ENCODE measurements at places on chromosomes 6 and 20.

DNA sequence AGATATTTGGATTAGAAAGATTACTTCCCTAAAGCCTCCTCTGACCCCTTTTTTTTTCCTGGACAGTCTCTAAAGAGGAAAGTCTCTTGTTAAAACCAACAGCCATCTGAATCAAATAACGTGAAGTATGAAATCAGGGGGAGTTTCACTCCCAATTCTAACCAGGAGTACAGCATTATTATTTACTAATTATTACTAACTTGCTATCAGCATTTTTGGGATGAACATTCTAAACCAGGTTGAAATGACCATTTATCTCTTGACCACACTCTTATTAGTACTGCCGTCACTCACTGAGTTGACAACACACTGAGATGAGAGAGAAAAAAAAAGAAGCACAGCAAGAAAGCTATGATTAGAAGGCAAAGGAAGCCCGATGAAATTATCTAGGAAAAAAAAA, 114.4 kb upstream of the BCLAF1 start:
- DNase-seq = no peak

DNA sequence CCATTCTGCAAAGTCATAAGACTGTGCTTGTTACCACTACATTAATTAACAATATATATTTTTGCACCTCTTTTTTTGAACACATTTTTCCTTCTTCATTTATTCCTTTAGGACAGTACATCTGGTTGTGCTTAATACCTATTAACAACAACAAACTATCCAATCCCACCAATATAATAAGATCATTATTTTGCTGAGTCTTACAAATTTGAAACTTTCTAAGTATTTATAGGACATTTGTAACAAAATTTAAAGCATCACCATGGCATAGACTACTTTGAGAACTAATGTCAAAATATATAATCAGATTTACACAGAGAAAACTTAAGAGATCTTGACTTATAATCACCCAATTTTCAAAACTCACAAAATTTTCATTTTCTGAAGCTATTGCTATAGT, 47.9 kb downstream of the FILIP1 start:
- no peak for DNase-seq

- DNase-seq = no peak
These were observed 135.8 kb downstream of the PXDC1 start for GRCh38 chr6:3615391-3616380.

DNA sequence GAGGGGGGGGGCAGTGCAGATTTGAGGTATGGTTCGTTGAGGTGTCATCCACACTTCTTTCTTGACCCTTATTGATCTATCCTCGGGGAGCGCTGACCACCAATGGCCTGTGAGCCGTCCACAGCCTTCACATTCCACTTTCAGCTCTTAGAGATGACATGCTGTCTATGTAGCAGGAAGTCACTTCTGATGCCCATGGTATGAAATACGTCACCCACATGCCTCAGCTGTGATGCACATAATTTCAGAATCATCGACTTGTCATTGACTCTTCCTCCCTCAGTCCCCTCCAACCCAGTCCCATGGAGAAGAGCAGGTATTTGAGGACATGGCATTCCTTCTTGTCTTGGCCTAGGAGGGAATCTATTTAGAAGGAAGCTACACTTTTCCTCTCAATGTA, 4.7 kb upstream of the ADGRF5 start:
- DNase-seq = no peak

- DNase-seq = no peak
These were observed 572.6 kb upstream of the SYNCRIP start for GRCh38 chr6:86215323-86215722.

DNA sequence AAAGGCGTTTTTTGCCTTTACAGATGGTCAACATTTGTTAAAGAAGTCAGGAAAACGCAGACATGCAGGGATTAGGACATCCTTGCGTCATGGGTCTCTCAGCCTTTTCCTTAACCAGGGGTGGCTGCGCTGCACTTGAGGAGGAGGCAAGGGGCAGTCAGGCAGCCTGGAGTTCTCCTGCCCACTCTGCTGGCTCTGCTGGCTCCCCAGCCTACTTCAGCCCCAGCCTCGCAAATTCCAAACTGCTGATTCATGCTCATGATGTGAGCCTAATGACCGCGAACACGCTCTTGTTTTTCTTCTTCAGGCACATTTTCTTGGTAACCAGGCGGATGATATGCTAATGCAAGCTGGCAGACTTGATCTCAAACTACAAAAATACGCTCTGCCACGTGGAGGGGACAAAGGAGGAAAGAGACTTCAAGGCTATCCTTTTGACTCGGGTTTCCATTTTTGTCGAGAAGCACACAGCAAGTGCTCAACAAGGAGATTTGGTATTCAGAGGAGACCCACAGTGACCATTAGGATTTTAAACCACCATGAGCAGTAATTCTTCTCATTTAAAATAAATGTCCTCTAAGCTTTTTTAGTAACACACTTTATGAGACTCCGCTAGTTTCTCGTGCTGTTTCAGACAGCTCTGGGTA, 290.3 kb upstream of the STXBP5 start:
- no peak for DNase-seq

GRCh38 chr20:33650111-33650752, 11.9 kb upstream of the C20orf144 start:
- DNase-seq = no peak

GRCh38 chr6:143822584-143823024, 20.5 kb upstream of the LTV1 start:
- DNase-seq = no peak

DNA sequence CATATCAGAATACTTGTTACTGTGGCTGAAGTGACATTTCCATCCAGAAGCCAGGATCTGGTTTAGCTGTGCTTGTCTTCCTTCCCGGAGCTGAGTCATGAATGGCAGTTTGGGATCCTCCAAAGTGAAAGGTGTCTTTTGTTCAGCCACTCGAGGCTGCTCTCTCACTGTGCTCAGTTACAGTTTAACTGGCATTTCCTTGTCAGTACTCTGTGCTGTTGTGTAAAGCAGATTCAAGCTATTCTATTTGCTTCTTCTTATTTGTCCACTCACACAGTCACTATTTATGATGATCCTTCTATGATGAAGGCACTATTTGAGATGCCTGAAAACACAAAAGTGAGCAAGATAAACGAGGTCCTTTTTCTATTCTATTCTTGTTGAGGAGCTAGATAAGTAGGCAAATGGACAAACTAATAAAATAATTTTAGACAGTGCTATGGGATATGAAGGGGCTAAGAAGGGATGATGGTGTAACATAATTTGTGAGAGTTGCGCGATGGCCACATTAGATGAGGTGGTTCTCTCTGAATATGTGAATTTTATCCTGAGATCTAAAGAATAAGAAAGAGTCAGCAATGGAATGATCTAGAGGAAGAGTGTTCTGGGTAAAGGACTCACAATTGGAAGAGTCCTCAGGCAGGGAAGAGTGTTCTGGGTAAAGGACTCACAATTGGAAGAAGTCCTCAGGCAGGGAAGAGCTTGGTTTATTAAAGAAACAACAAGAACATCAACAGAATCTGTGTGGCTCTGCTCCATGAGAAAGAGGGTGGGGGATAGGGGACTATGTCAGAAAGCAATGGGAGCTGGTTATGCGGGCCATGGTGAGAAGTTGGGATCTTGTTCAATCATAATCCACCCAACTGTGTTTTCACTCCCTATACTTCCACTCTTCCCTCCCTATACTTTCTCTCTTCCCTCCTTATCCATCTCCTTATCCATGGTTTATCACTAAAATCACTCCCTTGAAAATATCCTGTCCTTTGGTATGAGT, 40.1 kb downstream of the CYP24A1 start:
- DNase-seq = no peak

DNA sequence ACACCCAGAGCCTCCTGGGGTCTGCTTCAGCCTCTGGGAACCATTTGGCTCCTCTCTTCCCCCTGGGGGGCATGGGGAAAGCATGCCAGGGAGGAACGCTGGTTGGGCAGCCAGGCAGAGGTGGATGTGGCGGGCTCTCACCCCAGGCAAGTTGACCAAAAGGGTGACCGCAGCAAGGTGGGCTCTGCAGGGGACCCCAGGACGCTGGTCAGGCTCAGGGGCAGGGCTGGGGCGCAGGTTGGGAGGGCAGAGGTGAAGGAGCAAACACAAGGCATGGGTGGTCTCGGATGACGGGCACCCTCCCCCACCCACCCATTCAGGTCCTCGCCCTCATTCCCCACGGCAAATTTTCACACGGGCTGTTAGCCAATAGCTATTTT, 30.2 kb upstream of the MRGBP start:
- no peak for DNase-seq

- no peak for DNase-seq
These were observed 42.4 kb downstream of the FARS2 start for GRCh38 chr6:5303682-5304081.

DNA sequence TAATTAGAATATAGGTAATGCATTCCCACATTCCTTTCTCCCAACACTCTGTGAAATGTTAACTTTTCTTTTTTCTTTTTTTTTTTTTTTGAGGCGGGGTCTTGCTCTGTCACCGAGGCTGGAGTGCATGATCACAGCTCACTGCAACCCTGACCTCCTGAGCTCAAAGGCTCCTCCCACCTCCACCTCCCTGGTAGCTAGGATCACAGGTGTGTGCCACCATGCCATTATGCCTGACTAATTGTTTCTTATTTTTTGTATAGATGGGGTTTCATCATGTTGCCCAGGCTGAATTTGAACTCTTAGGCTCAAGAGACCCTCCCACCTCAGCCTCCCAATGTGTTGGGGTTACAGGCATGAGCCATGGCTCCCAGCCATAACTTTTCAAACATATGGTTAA, 135.7 kb upstream of the SHLD1 start:
- no peak for DNase-seq

DNA sequence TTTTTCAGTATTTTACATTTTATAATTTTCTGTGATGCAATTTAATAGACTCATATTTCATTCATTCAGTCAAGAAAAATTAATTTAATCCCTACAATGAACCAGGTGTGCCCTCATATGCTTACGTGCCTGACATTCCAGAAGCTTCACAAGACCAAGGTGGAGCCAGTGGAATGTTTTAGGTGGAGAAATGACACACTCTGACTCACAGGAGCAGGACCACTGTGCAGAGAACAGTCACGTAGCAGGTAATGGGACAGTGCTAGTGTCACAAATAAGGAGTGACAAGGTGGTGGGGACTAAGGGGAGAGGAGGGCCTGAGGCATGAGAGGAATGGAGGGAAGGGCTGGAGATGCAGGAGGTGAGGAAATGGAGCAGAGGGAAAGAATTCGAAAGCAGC, 37.0 kb upstream of the HLA-G start:
- no peak for DNase-seq

DNA sequence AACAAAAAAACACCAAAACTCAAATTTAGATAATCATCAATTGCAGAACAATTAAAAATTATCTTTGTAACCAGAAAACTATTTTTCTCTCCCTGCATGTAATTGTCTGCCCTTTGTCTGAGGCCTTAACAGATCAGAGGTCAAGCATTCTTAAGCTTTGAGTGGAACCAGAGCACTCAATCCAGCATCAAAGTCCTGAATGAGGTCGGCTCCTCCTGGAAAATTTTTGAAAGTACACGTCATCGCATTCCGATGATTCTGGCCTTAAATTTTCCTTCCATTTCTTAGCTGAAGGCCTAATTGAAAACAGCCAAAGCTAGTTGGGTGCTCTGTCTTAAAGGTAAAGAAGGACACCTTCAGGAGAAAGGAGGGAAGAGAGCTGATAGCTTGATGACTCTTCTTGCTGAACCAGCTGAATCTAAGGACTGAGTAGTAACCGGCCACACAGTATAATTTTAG, 510.2 kb upstream of the SULF2 start:
- no peak for DNase-seq

DNA sequence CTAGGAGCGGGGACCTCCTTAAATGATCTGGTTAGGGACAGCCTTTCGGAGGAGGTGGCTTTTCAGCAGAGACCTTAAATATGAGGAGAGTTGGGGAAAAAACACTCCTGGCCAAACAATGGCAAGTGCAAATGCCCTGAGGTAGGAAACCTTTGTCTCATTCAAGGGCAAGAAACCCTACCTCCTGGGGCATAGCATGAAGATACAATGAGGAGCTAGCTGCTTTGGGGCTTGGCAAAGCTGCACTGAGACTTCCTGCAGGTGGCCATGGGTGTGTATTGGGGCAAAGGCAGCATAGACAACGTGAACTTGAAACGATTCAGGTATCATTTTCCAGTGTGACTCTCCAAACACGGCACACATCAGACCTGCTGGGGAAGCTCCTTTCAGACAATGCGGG, 30.7 kb downstream of the PMEPA1 start:
- DNase-seq = no peak

DNA sequence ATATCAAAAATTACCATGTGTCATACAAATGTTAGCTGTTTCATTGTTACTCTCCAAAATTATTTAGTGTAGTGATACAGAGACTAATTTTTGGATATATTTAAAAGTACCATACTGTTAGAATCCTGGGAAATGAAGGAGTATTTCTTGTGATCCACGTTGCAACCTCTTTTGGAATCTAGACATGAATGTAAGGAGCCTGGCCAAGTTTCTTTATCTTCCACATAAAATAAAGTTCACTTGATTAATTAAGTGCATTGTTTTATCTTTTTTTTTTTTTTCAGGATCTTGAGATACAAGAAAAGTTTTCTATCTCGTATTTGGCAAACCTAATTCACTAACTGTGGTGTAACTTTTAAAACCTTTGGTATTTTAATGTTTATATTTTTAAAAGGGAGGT, 270.7 kb downstream of the SOX4 start:
- no peak for DNase-seq

DNA sequence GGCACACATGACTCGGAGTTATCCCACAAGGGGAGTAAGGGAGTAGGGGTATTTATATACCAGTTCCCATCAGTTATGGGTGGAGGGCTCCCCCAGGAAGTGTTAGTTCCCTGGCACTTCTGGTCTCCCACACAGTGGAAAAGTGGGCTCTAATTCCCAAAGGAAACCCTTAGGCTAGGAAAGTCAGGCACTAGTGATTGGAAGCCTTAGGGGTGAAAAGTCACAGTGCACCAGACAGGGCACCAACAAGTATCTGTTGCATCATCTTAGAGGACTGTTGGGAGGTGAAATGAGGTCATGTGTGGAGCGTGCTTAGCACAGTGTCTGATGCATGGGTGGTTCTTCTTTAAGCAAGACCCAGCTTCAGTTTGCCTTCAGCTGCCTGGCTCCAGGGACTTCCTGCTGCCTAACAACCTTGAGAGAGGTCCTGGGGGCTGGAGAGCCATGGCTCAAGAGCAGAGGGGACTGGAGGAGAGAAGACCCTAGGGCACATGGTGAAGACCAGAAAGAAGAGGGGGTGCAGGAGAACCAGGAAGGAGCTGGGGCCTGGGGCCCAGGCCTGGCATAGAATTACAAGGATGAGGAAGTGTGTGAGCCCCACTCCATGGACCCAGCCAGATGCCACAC, 7.5 kb upstream of the FOXP4 start:
- DNase-seq = no peak

All from activated T-cell treated with anti-CD3 and anti-CD28 coated beads for 24 hours (primary cell).